Stimulated activated naive CD8-positive, alpha-beta T cell treated with anti-CD3 and anti-CD28 coated beads, Interleukin-15, amount 100 ng/mL, for 72 hours (primary cell): ENCODE measurements at places on chromosomes 2 and 18.

DNA sequence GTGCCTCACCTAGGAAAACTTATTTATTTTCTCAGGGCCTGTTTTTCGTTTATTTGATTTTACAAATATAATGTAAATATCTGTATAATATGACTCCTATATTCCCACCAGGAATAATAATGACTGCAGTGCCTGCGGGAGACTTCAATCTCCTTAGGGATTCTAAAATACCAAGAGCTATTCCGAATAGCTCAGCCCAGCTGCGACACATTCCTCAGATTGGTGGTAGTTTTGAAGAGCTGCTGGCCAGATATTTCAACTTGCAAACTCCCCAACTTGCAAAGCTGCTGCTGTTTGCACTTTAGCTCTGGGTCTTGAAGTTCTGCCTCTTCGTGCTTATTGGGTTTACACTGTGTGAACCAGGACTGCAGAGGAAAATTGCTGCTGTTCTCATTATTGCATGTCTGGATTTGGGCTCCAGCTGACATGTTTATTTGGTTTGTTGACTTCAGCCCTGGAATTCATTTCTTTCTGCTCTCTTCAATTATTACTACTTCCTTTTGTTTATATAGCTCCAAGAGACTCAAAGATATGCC, 480.2 kb upstream of the CHST9 start:
- no peak for DNase-seq

- DNase-seq: no peak
Measured at GRCh38 chr2:219772103-219772635, 144.7 kb downstream of the SLC4A3 start.

DNA sequence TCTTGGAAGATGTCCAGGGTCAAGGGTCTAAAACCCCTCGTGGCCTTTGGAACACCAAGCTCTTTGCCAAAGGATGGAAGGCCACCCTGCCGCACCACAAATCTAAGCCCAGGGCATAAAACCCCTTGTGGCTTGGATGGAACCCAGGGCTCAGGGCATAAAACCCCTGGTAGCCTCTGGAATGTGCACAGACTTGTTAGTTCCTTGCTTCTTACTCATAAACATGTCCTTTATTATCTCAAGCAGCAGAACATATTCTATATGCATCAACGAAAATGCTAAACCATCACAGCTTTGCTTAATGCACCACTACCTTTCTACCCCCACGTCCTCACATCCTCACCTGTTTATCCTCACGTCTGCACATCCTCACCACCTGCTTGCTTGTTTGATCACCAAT, 998.0 kb downstream of the DSC3 start:
- DNase-seq: no peak

- DNase-seq: no peak
Measured at GRCh38 chr18:6423289-6423688, 8.6 kb upstream of the L3MBTL4 start.

GRCh38 chr18:9120796-9121195, 15.8 kb upstream of the ANKRD12 start:
- DNase-seq: no peak

DNA sequence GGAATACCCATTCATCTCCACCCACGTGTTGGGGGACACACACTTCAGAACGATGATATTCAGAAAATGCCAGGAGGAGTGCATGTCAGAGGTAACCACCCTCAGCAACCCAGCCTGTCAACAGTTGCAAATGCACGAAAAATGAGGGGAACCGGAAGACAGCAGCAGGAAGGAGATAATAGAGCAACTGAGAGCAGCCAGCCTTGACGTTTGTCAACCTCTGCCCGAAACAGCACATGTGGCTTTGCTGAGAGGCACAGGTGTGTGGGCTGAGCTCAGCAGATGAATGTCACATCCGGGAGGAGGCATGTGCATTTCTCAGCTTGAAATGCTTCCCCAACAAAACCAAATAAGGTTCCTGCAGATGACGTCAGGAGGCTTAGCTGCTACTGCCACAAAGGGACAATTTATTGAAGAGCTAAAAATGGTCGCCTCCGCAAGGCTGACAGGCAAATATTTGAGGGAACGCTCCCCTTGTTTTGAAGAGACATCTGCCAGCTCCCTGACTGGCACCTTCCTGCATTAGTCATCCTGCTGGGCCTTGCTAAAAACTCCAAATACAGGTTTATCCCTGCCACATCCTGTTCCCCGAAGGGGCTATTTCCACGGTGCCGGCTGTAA, 419.0 kb downstream of the NBAS start:
- DNase-seq: peak; percentile 88

GRCh38 chr2:144648837-144649465, 129.0 kb upstream of the ZEB2 start:
- no peak for DNase-seq

DNA sequence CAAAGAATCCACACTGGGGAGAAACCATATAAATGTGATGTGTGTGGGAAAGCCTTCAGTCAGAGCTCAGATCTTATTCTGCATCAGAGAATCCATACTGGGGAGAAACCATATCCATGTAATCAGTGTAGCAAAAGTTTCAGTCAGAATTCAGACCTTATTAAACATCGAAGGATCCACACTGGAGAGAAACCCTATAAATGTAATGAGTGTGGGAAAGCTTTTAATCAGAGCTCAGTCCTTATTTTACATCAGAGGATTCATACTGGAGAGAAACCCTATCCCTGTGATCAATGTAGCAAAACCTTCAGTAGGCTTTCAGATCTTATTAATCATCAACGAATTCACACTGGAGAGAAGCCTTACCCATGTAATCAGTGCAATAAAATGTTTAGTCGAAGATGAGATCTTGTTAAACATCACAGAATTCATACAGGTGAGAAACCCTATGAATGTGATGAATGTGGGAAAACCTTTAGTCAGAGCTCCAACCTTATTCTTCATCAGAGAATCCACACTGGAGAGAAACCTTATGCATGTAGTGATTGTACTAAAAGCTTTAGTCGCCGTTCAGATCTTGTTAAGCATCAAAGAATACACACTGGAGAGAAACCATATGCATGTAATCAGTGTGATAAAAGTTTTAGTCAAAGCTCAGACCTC, 16.7 kb upstream of the ZSCAN30 start:
- no peak for DNase-seq

GRCh38 chr18:58492891-58493469, 135.9 kb downstream of the ALPK2 start:
- no peak for DNase-seq

GRCh38 chr2:217064234-217065011, 204.6 kb upstream of the TNP1 start:
- no peak for DNase-seq
